ENCODE measurements at places on chromosomes 16 and 17.

DNA sequence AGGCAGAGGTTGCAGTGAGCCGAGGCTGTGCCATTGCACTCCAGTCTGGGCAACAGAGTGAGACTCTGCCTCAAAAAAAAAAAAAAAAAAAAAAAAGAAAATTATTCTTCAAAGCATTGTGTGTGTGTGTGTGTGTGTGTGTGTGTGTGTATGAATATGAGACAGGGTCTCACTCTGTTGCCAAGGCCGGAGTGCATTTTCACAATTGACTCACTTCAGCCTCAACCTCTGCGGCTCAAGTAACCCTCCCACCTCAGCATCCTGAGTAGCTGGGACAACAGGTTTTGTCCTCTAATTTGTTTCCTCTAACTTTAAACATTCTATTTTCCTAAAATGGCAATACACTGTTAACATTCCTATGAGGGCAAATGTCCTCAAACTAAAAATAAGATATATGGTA is 7.7 kb downstream of the FBXO47 start:
- DNase-seq: no peak

DNA sequence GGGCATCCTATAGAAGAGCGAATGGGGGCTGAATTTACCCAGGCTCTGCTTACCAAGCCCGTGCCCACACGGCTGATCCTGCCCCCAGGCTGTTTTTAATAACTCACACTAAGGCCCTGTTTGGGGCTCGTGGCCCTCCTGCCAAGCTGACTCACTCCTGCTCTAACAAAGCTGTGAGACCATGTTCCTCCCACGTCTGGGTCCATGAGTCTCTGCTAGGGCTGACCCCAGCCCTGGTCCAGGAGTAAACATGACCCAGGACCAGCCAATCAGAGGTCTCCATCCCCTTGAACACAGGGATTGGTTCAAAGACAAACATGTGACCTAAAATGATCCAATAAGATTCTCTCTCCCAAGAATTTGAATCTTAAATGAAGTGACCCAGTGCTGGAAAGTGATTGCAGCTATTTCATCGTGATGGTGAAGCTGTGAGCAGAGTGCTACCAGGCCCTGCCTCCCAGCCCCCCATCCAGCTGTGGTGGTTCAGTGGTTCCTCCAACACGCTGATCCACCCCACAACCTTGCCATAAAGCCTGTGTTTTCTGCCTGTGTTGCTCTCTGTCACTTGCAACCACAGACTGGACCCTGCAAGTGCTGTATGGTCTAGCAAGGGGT is 57.2 kb downstream of the C16orf82 start:
- DNase-seq: no peak

- DNase-seq: no peak
These were observed 52.8 kb upstream of the C17orf78 start for GRCh38 chr17:37322826-37323561.

DNA sequence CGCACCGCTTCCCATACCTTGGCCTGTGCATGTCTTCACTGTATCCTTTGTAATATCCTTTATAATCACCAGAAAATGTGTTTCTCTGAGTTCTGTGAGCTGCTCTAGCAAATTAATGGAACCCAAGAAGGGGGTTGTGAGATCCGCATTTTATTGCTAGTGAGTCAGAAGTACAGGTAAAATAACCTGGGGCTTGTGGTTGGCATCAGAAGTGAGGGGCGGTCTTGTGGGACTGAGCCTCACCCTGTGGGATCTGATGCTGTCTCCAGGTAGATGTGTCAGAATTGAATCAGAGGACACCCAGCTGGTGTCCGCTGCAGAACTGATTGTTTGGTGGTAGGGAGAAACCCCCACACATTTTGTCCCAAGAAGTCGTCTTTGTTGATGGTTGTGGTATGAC is 382.4 kb downstream of the SNX29 start:
- DNase-seq: no peak

- peak; percentile 89 for DNase-seq
These were observed 11.4 kb upstream of the AURKB start for GRCh38 chr17:8221663-8222379.

- no peak for DNase-seq
These were observed 31.5 kb downstream of the MBTPS1 start for GRCh38 chr16:84085271-84085667.

GRCh38 chr16:71179569-71179968 is 51.0 kb downstream of the HYDIN start:
- DNase-seq: no peak

DNA sequence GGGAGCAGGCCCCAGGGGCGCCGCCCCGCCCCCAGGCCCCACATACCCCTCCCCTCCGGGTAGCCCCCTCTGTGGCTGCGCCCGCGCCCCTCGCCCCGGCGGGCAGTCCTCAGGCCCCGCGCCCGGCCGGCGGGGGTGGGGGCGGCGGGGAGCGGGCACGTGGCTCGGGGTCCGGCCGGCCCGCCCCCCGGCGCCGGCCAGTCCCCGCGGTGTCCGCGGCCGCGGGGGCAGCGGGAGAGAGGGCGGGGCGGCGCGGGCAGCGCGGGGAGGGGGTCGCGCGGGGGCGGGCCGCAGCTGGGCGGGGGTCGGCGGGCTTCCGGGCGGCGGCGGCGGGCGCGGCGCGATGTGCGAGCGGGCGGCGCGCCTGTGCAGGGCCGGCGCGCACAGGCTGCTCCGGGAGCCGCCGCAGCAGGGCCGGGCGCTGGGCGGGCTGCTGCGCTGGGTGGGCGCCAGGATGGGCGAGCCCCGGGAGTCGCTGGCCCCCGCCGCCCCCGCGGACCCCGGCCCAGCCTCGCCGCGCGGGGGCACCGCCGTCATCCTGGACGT is 335 bp downstream of the NECAB2 start:
- DNase-seq: no peak

GRCh38 chr16:85627089-85627488 is 14.0 kb downstream of the GSE1 start:
- no peak for DNase-seq

GRCh38 chr16:5928476-5929065 is 831.0 kb upstream of the EEF2KMT start:
- DNase-seq: no peak

DNA sequence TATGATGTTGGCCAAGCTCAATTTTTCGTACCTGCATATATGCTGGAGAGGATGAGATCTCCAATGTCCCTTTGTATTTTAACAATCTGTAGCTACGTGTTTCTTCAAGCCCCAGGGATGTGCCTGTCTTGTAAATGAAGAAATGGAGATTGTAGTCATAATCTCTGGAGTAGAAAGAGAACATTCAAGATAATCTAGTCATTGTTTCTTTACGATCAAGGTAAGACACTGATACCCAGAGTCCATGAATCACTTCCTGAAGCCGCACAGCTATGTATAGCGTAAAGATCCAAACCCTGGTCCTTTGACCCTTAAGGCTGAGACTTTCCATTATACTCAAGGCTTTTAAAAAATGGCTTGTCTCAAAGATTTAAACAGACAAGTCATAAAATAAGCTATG is 205.5 kb downstream of the HS3ST3B1 start:
- DNase-seq: no peak

- DNase-seq: no peak
These were observed 42.8 kb downstream of the USP22 start for GRCh38 chr17:20999841-21000532.

DNA sequence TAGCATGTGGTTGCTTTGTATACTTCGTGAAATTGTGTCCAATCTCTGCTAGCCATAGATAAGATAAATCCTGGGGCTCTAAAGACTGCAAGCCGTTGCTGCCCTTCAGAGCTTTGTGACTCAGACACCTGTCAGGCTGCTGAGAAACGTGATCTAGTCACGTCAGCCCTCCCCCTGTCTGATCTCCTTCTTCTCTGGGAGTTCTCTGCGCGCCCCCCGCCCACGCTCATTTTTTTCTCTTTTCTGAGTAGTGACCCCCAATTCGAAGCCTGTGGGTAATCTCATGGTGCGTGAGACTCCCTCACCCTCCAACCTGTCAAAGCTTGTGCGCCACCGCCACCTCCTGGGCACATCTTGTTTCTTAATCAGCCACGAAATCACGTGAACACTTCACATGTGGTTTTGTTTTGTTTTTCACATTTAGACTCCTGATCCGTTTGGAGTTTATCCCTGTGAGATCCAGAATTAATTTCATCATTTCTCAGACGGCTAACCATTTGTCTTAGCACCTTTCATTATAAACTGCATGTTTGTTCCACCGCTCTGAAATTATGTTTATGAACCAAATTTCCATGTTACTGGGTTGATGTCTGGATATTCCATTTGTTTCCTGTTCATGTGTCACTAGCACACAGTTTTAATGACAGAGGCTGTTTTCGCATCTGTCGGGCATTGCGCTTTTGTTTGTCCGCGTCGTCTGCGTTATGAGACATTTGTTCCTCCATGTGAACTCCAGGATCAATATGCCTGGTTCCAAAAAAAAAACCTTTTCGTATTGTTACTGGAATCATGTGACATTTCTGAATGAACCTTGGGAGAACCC is 977 bp upstream of the ZNF778 start:
- peak; percentile 75 for DNase-seq

- no peak for DNase-seq
These were observed 2.3 kb downstream of the NGFR start for GRCh38 chr17:49497148-49498028.

DNA sequence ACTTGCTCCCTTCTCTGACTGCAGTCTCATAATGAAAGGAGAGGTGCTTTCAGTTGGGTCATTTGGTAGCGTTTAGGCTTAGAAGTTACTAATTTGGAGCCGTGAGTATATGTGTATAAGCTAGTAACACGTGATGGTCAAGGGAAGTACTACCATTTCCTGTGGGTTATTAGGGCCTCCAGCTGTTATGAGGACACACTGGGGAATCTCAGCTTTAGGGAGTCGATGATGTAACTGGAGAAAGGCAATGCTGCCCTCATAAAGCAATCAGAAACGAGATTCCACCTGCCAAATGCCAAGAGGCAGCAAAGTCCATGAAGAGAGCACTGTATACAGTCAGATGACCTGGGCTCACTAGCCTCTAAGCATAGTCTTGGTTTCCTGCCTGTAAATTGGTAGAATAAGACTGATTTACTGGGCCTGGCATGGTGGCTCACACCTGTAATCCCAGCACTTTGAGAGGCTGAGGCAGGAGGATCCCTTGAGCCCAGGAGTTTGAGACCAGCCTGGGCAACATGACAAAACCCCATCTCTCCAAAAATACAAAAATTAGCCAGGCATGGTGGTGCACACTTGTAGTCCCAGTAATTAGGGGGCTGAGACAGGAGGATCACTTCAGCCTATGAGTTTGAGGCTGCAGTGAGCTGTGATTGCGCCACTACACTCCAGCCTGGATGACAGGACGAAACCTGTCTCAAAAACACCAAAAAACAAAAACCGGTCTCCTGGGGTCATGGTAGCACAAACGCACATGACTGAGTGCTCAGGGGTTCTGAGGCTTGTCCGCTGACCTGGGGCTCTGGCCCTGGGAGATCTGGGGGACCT is 53.0 kb downstream of the SF3B3 start:
- DNase-seq: no peak

GRCh38 chr16:73192232-73192894 is 144.4 kb upstream of the ZFHX3 start:
- no peak for DNase-seq

GRCh38 chr17:72362376-72363088 is 241.7 kb downstream of the SOX9 start:
- DNase-seq: no peak

DNA sequence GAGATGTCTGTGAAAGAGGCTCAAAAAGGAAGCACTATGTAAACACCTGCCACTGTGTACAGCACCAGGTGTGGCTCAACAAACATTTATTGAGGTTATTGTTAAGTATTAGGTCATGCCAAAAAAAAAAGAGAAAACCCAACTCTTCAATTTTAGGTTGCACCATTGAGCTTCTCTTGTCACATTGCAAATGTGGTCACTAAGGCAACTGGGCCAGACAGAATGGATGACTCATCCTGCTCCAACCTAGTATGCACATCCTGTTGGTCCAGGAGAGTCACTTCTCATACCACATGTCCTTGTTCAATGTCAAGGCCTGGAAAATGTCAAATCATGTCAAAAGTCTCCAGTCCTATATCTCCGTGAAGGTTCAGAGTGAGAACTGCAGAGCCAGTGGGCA is 25.0 kb downstream of the HOXB1 start:
- peak; percentile 46 for DNase-seq

DNA sequence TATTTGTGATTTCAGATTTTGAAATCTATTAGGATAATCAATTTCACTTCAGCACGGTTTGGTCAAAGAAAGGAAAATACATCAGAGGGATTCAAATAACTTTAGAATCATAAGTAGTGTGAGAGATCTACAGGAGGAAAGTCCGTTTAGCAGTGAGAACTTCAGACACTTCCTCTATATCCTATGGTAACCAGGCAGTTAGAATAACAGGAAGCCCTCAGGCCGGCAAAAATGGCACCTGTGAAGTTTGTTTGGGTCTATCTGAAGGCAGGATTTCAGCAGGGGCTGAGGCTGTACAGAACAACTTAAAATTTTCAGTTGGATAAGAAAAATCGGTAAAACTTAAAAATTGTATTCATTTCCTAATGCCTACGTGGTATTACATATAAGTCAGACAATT is 24.9 kb downstream of the KCNJ16 start:
- DNase-seq: no peak

DNA sequence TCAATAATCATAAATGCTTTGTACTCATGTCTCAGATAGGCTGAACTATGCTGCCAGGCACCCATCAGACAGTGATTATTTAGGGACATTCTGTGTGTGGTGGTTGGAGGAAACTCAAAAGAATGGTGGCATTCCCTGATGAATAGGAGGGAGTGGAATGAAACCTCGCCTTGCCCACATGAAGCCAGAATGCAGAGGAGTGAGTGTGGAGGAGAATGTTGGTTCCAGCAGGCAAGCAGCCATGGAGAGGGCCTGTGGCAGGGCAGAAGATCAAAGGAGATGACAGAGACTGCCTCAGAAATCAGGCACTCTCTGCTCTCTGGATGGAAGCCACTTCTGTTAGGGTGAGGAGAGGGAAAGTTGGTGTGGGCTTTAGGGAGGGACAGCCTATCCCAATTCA is 22.5 kb downstream of the KCTD19 start:
- DNase-seq: no peak

GRCh38 chr17:74234486-74234885 is 21.1 kb downstream of the TTYH2 start:
- no peak for DNase-seq

GRCh38 chr17:48144976-48145798 is 37.6 kb downstream of the SNX11 start:
- DNase-seq: no peak

DNA sequence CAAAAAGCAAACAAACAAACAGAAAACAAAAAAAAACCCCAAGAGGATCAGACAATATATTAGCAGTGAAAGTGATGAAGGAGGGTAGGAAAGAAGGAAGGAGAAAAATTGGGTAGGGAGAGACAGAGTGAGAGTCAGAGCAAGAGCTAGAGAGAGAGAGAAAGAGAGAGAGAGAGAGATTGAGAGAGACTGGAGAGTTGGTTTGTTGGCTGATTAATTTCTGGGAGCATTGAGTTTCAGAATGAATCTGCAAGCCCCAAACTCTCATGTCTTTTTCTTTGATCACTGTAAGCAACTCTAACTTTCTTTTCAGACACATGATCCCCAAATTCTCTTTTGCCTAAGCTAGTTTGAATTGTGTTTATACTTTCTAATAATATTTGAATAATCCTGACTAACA is 388.1 kb downstream of the SHISA9 start:
- DNase-seq: no peak

GRCh38 chr16:56889206-56889605 is 24.2 kb downstream of the SLC12A3 start:
- no peak for DNase-seq

- peak; percentile 56 for DNase-seq
These were observed 89.0 kb upstream of the DNAH17 start for GRCh38 chr17:78665952-78666920.
